ENCODE measurements at places on chromosomes 3 and 15.

DNA sequence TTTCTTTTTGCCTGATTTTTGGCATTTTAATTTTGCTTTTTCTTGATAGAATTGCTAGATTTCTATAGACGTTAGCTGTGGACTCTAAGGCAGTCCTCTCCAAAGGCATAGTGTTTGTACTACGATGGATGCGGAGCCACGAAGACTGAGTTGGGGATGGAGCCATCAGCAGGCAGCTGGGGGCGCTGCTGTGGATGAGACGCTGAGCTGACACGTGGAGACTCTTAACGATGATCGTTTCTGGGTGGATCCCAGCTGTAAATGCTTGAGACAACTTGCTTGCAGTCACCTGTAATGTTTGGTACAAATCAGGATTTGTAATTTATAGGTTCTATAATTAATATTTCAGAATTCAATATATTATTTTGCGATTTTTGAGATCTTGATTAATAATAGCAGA lies 13.3 kb upstream of the PPP1R2 start:
- no peak for DNase-seq

GRCh38 chr3:188320757-188321156 lies 166.8 kb downstream of the LPP start:
- no peak for DNase-seq

DNA sequence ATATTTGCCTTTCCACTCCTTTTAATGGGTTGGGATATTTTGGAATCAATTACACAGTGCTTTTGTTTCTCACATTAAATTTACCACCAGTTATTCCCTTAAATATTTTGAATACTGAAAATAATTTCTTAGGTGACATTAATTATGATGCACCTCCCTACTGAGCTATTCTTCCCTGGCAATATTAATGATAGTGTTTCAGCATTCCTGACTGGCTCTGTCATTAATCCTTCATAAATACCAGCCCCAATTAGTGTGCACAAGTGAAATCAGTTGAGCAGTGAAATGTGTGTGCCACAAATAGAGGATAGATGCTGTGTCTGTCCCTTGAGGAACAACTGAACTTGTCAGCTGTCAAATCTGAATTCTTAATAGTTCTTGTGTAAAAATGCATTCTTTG lies 304.0 kb downstream of the CACNA2D3 start:
- DNase-seq: no peak

- no peak for DNase-seq
These were observed 147.8 kb downstream of the NEK10 start for GRCh38 chr3:27221264-27221932.

- DNase-seq: no peak
These were observed 145.0 kb downstream of the NEK10 start for GRCh38 chr3:27224197-27224596.

DNA sequence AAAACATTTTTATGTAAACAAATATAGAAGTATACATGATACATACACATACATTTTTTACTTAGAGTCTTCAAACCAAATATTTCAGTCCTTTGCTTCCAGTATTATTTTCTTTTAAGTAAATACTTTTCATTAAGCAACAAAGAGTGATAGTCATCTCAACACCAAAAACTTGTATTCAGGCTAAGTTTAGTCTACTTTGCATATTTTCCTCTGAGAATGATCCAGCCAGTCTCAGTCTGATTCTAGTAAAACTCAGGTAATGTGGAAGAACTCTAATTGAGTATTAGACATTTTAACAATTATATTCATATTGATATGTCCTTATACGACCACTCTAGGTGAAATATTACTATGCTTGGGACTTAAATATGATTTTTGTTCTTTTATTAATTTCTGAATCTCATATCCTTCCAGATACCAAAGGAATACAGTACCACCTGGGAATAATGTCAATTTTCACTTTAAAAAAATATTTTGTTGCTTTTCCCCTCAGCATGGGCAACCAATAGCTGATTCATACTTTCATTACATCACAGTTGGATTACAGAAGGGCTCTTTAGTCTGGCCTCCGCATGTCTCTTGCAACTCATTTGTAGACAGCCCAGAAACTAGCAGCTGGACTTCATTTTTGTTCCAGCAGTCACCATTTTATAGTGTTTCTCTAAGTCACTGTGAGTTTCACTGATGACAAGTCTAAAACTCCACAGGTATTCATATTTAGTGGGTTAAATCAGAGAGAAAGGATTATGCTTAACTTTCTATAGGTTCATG lies 390.4 kb downstream of the ZBTB20 start:
- no peak for DNase-seq

DNA sequence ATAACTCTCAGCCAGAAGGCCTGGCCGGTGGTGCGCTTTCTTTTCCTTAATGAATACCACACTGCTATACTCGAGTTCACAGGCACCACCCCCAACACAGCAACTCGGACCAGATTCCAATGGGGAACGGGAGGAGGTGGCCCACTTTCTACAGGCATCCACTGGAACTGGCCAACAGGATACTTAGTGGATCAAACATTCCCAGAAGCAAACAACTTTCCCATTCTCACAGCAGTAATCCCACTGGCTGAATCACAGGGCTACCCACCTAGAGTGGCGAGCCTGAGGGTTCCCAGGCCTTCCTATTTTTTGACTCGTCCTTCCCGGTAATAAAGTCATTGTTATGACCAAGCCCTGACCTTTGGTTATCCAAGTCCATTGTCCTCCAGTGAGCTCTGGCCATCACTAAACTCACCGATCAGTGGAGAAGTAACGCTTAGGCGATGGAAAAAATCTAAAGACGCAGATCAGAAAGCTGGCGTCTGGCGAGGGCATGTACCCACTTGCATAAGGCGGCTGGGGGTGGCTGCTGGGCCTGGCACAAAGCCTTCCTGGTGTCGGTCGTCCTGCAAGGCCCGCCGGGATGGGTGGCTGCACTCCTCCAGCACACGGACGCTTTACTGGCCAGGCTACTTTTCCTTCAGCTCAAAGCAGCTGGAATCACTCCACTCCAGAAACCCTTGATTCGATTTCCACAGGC lies 1.2 kb downstream of the EOGT start:
- DNase-seq: no peak

- peak; percentile 78 for DNase-seq
These were observed 127.4 kb upstream of the ABHD17C start for GRCh38 chr15:80567721-80568157.
